ENCODE measurements at places on chromosomes 11 and 22.

- DNase-seq, result peak; percentile 40
Observed at GRCh38 chr22:23178512-23179254, 1.6 kb upstream of the BCR start.

DNA sequence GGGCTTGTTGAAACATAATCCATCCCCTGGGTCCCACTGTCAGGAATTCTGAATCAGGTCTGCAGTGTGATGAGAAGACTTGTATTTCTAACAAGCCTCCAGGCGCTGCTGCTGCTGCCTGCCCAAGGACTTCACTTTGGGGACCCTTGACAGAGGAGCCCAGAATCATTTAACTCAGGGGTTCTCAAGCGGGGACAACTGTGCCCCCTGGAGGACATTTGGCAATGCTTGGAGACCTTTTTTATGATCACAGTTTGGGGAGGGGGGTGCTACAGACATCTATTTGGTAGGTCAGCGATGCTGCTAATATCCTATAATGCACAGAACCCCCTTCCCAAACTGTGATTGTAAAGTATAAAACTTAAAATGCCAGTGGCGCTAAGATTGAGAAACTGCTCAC, 312.8 kb downstream of the OPCML start:
- DNase-seq, result no peak

DNA sequence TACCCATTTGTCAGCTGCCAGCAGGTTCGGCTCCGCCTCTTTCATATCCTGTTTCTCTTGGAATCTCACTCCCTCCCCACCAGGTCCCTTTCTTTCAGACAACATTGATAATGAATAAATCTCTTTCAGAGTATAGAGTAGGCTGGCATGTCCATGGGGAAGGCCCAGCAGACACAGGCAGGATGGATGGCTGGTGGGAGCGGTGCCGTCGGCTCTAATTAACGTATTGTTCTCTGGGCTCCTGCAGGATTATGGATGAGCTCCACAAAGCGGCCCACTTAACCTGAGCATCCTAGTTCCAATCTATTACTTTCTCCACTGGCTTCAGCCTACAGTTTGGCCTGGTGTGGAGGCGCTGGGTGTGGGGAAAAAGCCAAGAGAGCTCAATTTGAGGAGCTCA, 588.0 kb downstream of the BUD13 start:
- DNase-seq, result no peak

DNA sequence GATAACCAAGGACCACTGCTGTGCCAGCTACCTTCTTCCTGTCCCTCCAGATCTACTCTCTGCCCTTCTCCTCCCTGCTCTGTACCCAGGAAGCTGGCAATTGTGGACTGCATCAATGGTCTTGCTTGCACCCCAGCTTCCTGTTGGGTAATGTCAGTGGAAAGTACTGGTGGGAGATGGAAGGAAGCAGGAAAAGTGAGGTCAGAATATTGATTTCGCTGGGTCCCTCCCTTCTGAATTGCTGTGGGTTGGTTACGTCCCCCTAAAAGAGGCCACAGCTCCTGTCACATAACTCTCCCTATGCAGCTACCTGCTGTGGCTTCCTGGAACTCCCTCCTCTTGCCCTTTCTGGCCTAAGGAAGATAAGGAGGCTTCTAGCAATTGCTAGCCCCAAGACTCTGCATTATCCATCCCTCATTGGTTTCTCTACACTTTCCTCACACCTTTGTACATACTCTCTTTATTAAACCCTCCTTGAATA, 81.2 kb downstream of the RASSF10 start:
- no peak for DNase-seq

DNA sequence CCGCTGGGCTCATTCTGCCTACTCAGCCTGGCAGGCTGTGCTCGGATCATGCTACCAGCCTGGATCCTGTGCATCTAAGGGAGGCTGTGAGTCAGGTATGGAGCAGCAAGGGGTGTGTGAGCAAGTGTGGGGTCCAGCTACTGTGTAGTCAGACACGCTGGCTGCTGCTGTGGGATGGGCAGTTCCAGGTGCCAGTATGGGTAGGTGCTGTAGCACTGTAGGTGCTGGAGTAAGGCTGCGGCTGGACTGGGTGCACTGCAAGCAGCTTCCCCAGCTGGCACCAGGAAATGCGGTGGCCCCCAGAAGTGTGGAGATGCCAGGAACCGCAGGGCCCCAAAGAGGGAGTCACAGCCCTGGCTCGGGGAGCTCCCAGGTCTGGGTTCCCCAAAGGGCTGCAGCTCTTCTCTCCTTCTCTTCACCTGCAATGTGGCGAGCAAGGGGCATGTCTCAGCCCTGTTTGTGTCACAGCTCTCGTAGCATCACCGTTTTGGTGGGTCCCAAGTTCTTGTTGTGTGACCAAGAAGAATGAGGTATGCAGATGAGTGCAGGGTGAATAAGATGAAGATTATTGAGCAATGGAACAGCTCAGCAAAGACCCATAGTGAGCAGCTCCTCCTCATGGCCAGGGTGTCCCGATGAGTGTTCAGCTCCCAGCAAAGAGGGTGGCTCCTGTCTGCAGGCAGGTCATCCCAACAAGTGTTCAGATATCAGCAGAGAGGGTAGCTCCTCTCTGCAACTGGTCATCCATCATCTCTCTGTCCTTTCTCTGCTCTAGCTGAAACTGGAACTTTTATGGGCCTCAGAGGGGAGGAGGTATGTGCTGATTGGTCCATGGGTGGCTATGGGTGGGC, 462.9 kb downstream of the TBC1D22A start:
- no peak for DNase-seq

- no peak for DNase-seq
Observed at GRCh38 chr22:27032091-27032761, 374.8 kb downstream of the MIAT start.

DNA sequence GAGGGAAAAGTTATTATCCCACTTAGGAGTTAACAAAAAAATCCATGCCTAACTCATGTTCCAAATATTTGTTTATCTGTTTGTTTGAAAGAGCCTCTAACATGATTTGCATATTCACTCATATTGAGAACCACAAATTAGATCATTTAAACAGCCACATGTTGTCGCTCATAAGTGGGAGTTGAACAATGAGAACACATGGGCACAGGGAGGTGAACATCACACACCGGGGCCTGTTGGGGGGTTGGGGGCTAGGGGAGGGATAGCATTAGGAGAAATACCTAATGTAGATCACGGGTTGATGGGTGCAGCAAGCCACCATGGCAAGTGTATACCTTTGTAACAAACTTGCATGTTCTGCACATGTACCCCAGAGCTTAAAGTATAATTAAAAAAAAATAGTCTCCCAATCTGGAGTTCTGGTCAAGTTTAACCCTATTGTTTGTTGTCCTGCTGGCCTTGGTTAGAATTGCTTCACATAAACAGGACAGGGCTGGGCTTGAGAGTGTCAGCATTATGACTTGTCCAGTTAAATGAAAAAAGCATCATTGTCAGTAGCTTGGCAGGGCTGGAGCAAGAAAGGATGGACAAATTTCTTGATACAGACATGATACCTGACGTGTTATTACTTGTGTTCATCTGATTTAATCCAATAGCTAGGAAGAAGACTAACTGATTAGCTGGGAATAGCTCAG, 57.8 kb upstream of the PSMA1 start:
- no peak for DNase-seq

- no peak for DNase-seq
Observed at GRCh38 chr22:50269573-50269969, 609 bp downstream of the MAPK11 start.

- peak; percentile 15 for DNase-seq
Observed at GRCh38 chr11:95154514-95154913, 64.9 kb downstream of the ENDOD1 start.

DNA sequence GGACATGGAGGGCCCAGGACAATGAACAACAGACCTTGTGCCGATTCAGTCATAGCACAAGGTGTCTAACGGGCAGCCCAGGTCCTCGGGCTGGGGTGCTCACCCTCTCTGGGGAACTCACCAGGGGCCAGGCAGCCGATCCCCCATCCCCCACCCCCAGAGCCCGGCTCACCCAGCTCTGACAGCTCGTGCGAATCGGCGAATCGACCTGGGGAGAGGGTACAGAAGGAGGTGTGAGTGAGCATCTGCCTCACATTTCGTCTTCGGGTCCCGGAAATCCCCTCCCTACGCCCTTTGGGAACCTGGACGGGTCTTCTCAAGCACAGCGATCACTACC, 423 bp downstream of the PEX16 start:
- no peak for DNase-seq

DNA sequence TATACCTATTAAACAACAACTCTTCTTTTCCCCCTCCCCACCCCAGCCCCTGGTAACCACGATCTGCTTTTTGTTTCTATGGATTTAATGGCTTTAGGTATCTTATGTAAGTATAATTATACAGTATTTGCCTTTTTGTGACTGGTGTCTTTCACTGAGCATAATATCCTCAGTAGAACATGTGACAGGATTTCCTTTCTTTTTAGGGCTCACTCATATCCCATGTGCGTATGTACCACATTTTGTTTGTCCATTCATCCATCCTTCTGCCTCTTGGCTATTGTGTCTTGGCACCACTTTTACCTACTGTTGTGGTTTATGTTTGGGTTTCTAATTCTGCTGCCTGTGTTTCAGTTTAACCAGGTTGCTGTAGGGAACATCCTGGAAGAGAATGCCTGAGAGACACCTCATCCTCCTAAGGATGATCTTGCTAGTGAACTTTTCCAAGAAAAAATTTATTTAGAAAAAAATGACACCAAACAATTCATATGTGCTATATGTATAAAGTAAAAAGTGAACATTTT, 77.6 kb upstream of the SESN3 start:
- no peak for DNase-seq

DNA sequence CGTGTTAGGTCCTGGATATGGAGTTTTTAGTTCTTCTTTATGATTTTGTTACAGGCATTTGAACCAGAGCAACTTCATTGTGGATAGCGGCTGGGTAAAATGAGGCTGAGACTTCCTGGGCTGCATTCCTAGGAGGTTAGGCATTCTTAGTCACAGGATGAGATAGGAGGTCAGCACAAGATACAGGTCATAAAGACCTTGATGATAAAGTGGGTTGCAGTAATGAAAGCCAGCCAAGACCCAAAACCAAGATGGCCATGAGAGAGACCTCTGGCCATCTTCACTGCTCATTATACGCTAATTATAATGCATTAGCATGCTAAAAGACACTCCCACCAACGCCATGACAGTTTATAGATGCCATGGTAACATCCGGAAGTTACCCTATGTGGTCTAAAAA, 23.4 kb upstream of the CLMP start:
- peak; percentile 51 for DNase-seq

DNA sequence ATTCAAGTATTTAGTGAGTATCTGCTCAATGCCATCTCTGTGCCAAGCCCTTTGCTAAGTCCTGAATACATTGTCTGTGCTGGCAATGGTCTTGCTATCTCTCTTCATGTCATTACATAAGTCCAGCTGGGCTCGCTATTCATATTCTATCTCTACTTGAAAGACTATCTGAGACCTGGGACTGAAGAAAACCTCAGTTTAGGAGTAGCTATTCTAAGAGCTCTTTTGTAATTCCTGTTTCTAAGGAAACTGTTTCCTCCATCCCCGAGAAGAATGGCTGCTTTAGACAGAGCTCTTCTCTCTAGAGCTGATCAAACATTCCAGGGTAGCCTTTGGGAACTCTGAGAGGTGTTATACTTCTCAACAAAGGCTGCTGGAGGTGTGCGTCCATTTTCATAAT, 33.0 kb downstream of the SLC17A6 start:
- no peak for DNase-seq

DNA sequence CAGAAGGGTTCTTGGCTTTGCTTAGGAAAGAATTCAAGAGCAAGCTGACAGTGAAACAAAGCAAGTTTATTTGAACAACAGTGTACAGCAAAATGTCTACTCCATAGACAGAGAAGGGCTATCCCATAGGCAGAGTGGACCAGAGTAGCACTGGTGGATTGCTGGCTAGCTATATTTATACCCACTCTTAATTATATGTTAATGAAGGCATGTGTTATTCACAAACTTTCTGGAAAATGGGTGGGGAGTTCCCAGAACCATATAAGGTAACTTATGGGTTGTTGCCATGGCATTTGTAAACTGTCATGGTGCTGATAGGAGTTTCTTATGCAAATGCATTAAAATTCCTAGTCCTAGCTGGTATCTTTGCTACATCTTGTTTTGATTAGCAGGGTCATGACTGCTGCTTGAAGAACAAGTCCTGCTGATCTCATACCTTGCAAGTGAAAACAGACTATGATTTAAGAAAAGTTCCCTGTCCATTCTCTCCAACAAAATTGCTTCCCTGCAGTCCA, 330.5 kb downstream of the BUD13 start:
- DNase-seq, result no peak

DNA sequence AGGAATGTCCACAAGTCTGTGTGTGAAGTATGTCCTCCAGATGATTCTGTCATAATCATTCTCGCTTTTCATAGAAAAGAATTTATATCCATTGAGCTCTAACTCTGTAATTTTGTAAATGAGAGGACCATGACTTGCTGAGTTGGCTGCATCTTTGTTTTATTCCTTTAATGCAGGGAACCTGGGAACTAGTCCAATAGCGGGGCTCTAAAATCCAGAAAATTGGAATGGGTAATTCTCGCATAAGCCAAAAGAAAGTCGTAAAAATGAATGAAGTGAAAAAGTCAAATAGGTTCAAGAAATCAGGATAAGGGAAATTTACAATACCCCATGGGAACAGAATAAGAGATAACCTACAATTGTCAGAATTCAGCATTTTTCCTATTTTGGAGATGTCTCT, 232.5 kb downstream of the RAB38 start:
- no peak for DNase-seq

DNA sequence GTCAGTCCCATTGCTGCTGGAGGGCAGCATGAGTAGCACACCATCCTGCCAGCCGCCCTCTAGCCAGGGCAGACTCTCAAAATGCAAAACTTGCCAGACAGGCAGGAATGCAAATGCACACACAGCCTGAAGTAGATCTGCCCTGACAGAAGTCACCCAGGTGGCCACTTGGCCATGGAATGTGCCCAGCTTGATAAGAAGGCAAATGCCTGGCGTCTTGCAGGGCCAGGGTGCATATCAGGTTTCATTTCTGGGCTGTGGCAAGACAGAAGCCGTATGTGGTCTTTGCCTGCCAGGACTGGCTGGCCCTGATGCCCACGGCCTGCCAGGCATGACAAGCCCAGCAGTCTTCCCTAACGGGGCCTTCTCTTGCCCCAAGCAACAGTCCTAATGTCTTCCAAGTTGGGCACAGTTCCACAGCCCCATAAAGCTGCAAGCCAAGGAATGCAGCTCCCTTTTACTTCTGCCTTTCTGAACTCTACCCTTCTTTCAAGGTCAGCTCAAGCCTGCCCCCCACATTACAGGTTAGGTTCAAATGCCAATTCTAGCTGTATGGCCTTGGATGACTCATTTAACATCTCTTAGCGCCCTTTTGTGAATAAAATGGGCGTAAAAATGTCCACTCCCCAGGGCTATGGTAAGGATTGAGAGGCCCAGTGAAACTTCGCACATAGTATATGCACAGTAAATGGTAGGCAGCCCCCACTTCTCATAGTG, 29.7 kb downstream of the POU2AF3 start:
- DNase-seq, result no peak

- DNase-seq, result no peak
Observed at GRCh38 chr22:47372596-47373385, 610.3 kb downstream of the TBC1D22A start.

- no peak for DNase-seq
Observed at GRCh38 chr11:56663386-56663785, at the start of gene OR5AR1. Gene OR5AR1, plus strand, starts transcription at chr11:56663686. Its CDS starts 0 bp downstream, at chr11:56663686.
